Activated gamma-delta T cell treated with anti-CD3 and anti-CD28 coated beads, Interleukin-2, amount 50 U/mL, for 16 hours (primary cell): ENCODE measurements at places on chromosomes 5 and 9.

- no peak for DNase-seq
Observed at GRCh38 chr5:126965061-126965475, 65.3 kb downstream of the MARCHF3 start.

DNA sequence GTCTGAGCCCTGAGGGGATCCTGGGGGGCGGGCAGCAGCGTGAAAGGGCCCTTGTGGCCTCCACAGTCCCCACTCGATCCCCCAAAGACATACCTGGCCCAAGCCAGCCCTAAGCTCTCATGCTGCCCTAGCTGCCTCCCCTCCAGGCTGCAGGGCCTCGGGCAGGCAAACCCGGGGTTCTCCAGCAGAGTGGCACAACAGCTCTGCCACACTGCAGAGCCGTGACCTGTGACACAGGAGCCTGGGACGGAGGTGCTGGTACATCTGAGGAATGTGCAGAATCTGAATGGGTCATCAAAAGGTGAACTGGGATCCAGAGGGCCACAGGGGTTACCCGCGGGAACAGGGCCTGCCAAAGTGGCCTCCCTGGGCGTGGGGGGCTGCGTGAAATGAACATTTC, 163.2 kb downstream of the DAB2IP start:
- no peak for DNase-seq

- DNase-seq = no peak
Observed at GRCh38 chr5:110707260-110707844, 19.1 kb downstream of the TMEM232 start.

DNA sequence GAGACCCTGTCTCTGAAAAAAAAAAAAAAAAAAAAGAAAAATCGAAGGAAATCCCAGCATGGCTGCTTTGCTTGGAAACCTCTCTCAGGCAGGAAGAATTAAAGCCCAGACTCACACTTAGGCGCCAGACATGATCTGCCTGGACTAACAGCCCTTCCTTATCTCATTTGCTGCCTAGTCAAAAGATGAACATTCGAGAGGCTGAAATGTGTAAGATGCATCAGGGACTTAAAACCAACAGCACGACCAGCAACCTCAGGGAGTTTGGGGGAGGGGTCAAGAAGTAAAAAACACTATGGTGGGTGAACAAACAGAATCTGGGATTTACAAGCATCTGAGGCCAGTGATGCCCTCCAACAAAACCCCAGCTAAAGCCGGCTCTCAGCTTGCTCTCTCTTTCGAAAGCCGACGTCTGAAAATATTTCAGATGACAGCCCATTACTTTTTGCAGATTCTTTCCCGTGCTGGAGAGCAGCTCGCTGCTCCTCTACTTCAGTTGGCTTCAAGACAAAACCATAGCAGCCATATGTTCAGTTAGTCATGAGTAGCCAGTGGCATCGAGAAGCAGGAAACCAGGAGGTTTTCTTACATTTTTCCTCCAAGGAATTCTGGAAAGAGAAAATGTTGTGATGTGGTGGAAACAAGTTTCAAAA, 249.9 kb downstream of the MARCHF11 start:
- DNase-seq = no peak

GRCh38 chr5:160352308-160352707, 18.1 kb downstream of the C1QTNF2 start:
- DNase-seq = no peak

DNA sequence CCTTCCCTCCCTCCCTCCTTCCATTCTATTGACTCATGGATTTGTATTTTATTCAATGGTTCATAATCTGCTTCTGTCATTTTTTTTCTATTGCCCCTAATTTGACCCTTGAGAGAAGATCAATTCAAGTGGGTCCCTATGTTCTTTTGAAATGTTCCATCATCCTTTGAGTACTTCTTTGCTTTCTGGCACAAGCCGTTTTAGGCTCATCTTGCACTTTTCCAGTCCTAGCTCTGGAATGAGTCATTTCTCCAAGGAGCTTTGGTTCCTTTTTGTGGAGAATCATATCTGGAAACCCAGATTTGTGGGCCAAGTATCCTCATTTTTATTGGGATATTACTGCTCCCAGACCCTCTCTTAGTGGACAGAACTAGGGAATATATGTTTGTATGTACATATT, 126.8 kb upstream of the PTPN3 start:
- no peak for DNase-seq

- no peak for DNase-seq
Observed at GRCh38 chr9:87498046-87498810, 561 bp downstream of the DAPK1 start.

- DNase-seq = no peak
Observed at GRCh38 chr5:154761046-154761736, 6.0 kb downstream of the LARP1 start.

- DNase-seq = no peak
Observed at GRCh38 chr9:123355761-123356431, at the start of gene CRB2. TSS of gene CRB2 (plus strand) at chr9:123356197. CDS start at chr9:123356261, 64 bp downstream.

DNA sequence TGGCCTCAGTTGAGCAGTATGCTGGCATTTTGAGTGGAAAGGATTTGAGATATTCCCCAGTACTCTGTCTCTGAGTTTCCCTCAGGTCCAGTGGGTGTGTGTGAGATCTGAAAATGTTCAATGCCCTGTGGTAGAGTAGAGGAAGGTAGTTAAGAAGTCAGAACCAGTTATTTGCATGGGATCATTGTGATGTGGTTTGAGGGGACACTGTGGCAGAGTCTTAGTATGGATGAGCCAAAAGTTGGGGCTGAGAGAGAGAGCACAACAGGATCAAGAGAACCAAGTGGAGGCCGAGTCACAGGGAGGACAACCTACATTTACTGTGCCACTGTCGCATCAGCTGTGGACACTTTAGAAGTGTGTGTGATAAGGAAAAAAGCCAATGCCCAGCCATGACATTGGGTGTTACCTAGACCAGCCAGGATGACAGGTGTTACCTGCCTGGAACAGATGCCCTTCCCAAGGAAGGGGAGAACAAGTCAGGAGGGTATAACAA, 128.9 kb upstream of the IL12B start:
- no peak for DNase-seq

GRCh38 chr9:32590898-32591297, 17.9 kb upstream of the NDUFB6 start:
- no peak for DNase-seq

DNA sequence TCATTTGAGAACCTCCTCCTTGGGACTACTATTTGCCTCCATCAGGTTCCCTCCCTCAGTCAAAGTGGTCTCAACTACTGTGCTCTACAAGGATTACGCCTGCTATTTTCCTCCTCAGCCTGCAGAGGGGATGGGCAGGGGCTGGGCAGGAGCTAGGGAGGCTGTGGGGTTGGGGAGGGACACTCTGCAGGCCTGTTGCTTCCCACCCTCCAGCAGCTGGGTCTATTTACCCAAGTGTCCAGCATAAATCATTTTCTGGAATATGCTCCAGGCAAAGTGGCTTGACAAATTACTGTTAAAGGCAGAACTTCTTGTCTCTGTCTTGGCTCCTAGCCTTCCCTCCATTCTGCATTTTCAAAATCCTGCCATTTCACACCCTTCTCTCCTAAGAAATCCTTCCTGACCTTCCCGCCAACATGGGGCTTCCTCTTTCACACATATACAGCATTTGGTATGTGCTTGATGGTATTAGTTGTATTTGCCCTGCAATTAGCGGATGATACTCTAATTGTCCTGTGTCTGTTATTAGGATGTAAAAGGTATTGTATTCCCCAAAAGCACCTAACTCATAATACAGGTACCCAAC, 106.7 kb downstream of the EFNA5 start:
- DNase-seq = no peak

- no peak for DNase-seq
Observed at GRCh38 chr9:1065130-1065529, 15.0 kb downstream of the DMRT2 start.

GRCh38 chr5:177111720-177112394, 21.7 kb upstream of the NSD1 start:
- DNase-seq = peak; percentile 31

DNA sequence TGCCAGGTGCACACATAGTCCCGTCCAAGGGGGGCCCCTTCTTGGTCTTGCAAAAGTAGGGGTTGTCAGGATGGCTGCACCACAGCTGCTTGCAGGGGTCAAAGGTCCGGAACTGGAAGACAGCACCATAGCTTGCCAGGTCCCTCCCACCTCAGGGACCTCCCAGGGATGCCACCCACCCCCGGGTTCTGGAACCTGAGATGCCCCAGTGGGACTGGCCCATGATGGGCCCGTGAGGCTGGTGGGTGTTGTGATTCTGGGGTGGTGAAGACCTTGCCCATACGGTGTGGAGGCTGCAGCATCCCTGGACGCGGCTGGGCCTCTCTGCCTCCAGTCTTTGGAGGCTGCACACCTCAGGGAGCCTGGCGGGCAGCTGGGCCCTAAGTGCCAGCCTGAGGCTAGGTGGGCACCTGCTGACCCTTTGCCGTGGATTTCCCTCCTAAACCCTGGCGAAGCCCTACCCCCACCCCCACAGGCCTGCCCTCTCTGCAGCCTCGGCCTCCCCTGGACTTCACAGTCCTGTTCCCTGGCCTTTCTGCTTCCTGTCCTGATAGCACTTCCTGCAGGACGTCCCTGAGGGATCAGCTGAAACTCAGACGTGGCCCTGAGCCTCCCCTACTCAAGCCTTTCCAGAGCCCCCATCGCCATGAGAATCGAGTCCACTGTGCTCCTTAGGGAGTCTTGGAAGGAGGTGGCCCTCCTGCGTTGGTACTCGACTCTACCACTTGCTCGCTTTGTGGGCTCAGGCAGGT, 92.1 kb downstream of the ZNF354C start:
- DNase-seq = no peak

DNA sequence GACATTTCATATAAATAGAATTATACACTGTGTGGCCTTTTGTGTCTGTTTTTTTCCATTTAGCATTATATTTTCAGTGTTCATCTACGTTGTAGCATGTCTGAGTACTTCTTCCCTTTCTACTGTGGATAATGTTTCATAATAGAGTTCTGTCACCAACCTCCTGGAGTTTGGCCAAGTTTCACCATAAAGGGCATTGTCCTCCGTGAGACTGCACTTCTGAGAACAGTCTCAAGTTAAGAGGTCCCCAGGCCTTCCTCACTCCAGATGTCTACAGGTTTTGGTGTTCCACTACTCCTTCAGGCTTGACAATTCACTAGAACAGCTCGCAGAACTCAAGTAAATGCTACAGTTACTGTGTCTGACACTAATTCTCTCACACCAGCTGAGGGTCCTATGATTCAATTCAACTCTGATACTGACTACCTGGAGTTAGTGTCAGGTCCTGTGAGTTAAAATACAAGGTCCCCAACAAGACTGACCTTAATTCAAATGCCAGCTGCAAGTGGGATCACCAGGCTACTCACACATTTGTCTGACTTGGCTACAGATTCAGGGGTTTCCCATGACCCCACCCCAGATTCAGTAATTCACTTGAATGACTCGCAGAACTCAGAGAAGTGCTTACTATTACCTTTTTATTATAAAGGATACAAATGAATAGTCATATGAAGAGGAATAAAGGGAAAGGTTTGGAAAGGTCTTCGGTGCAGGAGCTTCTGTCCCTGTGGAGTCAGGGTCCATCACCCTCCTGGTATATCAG, 31.1 kb downstream of the SLC35A4 start:
- no peak for DNase-seq

DNA sequence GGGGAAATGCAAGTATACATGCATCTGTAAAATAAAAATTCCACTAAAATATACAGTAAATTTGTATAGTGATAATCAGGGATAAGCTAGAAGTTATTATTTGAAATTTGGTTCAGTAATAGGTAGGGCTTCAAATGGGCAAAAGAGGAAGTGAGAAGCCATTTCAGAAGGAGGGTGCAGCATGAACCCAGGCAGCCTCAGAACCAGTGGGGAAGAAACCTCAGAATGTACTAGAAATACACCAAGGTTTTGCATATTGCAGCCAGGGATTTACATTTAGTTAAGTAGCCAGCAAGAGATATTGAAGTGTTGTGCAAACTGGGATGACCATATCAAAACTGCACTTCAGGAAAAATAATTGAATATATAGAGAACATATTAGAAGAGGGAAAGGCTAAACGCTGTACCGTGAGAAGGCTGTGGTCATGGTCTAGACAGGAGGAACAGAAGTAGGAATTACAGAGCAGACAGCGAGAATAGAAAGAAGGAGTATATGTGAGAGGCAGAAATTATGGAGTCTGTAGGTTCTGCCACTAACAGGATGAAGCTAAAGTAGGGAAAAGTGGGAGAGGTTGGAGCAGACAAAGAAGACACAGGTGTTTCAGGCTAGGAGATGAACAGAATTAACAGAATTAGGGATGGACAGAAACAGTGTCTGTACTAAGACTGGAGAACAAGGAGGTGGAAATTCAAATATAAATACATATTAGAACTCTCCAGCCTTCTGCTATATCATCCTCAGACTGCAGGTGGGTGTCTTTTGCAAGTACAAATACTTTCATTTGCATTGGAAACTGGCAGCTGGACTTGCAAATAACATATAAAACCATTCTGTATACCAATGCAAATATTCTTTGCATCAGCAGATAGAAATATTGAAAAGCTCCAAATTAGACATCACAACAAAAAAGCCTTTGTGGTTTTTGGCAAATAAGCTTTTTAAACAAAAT, 335.6 kb downstream of the ZNF608 start:
- DNase-seq = no peak

GRCh38 chr5:107670932-107671741, at the start of gene EFNA5:
TSS of gene EFNA5 (minus strand) at chr5:107670937.
- DNase-seq = no peak

GRCh38 chr9:95336281-95336680, 18.8 kb upstream of the FANCC start:
- no peak for DNase-seq

GRCh38 chr9:18675332-18675731, 201.4 kb downstream of the ADAMTSL1 start:
- no peak for DNase-seq

GRCh38 chr5:74332682-74333081, 307.8 kb downstream of the ENC1 start:
- no peak for DNase-seq

DNA sequence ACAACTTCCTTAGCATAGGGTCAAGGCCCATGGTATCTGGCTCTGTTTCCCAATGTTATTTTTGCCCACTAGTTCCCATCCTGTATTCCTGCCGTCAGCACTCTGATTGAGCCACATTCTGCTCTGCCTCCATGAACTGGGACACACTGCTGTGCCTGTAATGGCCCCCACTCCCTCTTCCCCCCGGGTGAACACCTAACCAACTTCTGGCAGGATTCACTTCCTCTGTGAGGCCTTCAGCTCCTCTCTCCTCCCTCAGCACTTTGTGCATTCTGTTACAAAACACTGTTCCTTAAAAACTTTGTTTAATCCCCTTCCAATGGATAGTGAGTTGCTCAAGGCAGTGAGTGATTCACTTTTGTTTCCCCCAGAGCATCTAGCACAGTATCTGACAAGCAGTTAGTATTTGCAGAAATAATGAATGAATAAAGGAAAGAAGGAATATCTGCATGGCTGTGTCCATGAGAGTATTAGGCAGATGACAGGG, 183.6 kb downstream of the EFNA5 start:
- DNase-seq = no peak

GRCh38 chr9:84600739-84601138, 68.8 kb upstream of the NTRK2 start:
- DNase-seq = no peak

GRCh38 chr5:138495351-138495750, 30.1 kb downstream of the EGR1 start:
- DNase-seq = no peak

DNA sequence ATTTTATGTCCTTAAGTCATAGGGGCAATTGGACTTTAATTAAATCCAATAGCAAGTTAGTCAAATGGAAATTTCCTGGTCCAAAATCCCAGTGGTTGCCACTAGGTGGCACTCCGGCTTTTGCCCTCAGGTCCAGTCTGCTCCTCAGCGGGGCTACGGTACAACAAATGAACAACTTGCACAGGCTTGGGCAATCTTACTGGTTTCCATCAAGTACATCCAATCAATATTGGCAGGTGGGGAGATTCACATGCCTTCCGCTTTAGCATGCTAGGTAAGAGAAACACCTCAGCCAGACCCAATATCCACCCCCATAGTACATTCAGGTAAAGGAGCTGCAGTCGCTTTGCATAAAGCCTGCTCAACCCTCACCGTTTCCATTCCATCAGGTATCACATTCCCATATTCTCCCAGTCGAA, 6.3 kb upstream of the MXD3 start:
- peak; percentile 58 for DNase-seq
